ENCODE measurements at places on chromosomes 11 and 22.

- DNase-seq, result no peak
Observed at GRCh38 chr11:110990311-110990710, 255.2 kb upstream of the POU2AF2 start.

DNA sequence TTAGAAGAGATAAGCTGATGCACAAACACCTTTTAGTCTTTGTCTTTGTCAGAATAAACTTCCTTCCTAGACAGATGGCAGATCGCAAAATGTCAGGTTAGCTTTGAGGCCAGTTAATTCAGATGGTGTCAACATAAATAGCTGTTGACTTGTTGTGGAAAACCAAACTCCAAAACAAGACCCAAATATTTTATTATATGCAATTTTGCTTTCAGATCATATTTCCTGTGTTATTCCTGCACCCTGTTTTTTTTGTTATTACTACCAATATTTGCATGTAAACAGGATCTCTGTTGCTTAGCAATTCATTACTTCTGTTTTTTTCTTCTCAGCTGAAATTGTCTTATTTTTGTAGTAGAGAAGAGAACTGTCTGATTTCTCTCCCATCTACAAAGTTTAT lies 316.0 kb downstream of the ETS1 start:
- DNase-seq, result no peak

GRCh38 chr11:17735818-17736578 lies 1.4 kb downstream of the KCNC1 start:
- DNase-seq, result no peak

GRCh38 chr11:117303101-117303500 lies 12.0 kb downstream of the BACE1-AS start:
- DNase-seq, result no peak
